ENCODE measurements at places on chromosomes 6 and 20.

- no peak for DNase-seq
Observed at GRCh38 chr6:127635091-127635490, 58.1 kb downstream of the C6orf58 start.

DNA sequence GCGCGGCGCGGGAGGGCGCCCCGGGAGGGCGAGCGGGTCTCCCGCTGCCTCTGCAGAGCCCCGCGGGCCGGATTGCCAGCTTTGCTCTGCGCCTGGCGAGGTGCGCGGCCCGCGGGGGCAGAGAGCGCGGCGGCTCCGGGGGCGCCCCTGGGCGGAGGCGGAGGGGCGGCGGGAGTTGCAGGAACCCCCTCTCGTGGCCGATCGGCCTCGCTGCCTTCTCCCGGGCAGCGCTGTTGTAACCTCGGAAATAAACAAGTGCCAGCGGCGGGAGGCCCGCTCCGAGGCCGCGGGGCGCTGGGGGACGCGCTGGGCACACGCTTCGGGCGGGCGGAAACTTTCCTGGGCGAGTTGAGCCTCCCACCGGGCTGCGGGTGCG is 1.2 kb downstream of the CDH4 start:
- DNase-seq, result no peak

DNA sequence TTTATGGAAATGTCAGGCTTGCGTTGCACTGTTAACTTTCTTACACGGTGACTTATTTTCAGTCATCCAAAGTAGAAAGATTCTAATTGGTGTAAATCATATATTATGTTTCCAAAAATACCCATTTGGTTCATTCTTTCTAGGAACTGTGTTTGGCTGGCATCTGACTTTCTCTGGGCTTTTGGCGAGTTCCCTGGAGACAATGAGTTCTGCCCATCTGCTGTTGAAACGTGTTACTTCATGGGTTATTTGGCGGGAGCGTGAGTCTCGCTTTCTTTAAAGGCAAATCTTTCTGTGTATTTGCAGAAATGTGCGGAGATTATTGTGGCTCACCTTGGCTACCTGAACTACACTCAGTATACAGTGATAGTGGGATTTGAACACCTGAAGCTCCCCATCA is 29.5 kb downstream of the TMEM181 start:
- no peak for DNase-seq

GRCh38 chr6:108118359-108118724 is 43.8 kb upstream of the OSTM1 start:
- no peak for DNase-seq

DNA sequence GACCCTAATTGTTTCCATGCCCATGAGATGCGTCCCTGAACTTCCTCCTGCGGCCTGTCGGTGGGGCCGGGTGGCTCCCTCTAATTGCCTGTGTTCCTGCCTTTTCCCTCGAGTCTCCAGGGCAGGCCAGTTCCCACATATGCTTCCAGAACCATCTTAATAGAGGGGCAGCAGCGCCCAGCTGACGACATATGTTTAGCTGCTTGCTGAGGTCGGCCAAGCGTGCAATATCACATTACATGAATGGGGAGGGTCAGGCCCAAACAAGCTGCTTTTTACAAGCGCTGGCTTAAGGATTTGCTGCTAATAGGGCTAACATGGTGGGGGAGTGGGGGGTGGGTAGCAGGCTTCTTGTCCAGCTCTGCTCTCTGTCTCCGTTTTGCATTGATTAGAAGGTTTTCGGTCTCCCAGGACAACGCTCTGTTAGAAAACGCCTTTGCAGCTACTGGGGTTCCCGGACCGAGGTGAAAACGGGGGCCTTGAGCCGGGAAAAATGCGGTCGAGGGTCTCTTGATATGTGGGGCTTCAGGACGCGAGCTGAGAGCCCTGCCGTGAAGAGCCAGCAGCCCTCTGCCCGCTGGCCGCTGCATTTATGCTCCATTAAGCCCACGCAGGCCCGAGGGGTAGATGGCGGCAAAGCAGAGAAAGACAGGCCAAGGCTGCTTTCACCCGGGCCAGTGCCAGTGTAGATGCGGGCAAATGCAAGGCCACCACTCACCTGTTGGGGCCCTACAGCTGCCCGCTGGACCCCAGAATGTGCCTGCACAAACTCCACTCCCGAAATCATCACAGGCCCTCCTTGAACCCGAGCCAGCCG is 308.5 kb downstream of the BMP7 start:
- no peak for DNase-seq

- DNase-seq, result no peak
Observed at GRCh38 chr20:44597930-44598329, 15.6 kb downstream of the PKIG start.

DNA sequence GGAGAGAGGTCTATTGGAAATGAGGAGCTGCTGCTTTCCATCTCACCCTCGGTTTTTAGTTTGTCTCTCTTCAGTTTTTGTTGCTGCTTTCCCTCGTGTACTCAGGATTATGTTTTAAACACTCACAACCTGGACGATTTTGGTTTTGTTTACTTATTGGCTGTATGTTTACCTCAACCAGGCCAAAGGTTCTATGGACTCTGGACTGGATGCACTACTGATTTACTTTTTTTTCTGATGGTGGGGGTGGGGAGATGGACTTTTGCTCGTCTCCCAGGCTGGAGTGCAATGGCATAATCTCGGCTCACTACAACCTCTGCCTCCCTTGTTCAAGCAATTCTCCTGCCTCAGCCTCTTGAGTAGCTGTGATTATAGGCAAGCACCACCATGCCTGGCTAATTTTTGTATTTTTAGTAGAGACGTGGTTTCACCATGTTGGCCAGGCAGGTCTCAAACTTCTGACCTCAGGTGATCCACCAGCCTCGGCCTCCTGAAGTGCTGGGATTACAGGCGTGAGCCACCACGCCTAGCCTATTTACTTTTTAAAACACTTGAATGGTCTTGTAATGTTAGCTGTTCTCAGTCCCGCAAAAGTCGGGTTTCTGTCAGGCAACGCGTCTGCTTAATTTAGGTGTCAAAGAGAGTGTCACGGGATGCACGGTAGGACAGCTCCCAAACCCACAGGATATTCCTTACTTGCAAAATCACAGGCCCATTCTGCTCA is 148.2 kb upstream of the RIPOR2 start:
- DNase-seq, result no peak

DNA sequence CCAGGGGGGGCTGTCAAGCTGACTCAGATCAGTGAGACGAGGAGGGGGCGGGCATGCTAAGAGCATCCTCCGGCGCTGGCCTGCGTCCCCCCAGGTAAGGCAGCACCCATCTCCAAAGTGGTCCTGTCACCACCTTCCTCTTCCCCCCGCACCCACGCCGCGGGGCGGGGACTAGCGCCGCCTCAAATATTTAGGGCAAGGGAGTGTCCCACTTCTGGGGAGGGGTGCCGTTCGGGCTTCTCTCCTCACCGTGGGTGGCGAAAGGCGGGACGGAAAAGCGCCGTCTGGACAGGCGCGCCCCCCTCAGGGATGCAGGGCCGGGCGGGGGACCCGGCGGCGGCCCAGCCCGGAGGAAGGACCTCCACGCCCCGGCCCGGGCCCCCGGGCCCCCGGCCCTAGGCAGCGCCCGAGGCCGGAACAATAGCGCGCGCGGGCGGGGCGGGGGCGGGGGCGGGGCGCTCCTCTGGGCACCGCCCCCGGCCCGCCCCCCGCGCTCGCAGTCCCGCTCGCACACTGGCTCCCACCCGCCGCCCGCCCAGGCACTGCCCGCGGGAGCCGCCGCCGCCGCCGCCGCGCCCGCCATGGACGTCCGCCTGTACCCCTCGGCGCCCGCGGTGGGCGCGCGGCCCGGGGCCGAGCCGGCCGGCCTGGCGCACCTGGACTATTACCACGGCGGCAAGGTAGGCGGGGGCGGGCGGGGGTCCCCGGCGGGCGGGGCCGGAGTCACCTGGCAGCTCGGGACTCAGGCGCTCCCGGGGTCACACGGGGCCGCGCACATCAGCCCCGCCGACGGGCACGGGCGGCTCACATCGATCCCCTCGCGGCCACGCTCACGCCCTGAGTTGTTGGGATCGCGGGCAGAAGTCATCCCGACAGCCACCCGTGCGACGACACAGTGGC is at the start of gene TOX2:
TOX2 (plus strand) TSS at position 542 of the 900 bp plus-strand sequence; CDS start at position 582, 40 bp downstream.
- DNase-seq, result peak; percentile 89

GRCh38 chr6:135910790-135911618 is 59.5 kb downstream of the PDE7B start:
- DNase-seq, result no peak

- peak; percentile 37 for DNase-seq
Observed at GRCh38 chr6:23414051-23414445, 712.0 kb upstream of the NRSN1 start.

- peak; percentile 61 for DNase-seq
Observed at GRCh38 chr6:39892490-39893129, 41.7 kb downstream of the MOCS1 start.

- no peak for DNase-seq
Observed at GRCh38 chr20:44706301-44707017, 8.7 kb upstream of the CCN5 start.

DNA sequence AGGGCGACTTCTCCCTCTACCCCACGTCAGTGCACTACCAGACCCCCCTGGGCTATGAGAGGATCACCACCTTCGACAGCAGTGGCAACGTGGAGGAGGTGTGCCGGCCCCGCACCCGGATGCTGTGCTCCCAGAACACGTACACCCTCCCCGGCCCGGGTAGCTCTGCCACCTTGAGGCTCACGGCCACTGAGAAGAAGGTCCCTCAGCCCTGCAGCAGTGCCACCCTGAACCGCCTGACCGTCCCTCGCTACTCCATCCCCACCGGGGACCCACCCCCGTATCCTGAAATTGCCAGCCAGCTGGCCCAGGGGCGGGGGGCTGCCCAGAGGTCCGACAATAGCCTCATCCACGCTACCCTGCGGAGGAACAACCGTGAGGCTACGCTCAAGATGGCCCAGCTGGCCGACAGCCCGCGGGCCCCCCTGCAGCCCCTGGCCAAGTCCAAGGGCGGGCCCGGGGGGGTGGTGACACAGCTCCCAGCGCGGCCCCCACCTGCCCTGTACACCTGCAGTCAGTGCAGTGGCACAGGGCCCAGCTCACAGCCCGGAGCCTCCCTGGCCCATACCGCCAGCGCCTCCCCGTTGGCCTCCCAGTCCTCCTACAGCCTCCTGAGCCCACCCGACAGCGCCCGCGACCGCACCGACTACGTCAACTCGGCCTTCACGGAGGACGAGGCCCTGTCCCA is 57.5 kb upstream of the TMEM181 start:
- no peak for DNase-seq

DNA sequence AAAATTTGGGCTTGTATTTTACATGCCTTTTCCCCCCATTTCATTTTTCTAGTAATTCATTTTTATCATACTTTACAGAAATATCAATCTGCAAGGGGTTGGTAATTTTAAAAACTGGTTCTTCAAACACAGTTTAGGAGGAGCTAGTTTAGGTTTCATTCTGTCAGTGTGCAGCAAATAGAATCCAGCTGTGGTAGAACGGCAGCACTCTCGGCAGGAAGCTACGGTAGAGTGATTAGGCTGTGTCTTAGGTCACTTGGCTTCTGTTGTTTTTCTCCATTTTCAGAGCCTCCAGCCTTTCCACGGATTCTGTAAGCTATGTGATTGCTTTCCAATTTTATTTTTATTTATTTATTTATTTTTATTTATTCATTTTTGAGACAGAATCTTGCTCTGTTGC is 32.7 kb downstream of the TLDC2 start:
- DNase-seq, result peak; percentile 50

DNA sequence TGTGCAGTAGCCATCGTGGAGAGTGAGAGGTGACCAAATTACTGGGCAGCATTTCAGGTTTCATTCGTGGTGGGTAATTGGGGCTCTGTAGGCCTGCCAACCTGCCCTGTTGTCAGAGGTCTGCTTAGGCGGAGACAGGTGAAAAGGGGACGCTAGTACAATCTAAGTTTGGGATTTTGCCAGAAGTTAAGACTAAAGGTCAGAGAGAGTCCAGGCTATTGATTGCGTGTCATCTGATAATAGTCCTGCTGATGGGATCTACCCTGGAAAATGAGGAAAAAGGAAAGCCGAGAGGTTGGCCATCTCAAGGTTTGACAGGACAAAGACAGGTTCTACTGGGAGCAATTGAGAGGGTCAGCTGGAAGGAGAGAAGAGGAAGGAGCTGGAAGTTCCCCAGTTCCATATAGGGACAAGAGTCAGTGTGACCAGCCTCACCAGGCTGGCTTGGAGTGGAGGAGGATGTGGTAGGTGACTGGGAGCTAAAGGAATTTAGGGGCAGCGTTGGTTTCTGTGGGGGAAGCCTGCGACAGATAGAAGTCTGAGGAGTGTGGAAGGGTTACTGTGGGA is 10.9 kb downstream of the ARFGEF2 start:
- DNase-seq, result no peak

GRCh38 chr6:141415896-141416295 is 716.8 kb upstream of the GJE1 start:
- DNase-seq, result no peak

GRCh38 chr6:85726206-85726605 is 83.5 kb upstream of the SYNCRIP start:
- no peak for DNase-seq

DNA sequence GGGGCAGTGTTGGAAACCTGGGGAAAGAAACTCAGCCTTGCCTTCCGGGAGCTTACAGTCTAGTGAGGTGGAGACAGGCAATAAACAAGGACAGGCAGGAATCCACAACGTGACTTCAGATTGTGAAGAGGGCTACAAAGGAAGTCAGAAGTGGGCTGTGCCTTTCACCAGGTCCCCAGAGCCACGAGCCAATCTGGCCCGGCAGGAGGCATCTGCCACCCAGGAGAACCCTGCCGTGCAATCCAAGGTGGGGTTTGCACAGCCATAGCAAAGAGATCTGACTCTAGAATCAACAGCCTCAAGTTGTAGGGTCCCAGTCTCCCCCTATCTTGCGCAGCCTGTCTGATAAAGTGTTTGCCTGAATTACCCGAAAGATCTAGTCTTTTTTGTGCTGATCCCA is 5.5 kb downstream of the SLC32A1 start:
- DNase-seq, result no peak

- no peak for DNase-seq
Observed at GRCh38 chr6:164928057-164928727, 381.2 kb downstream of the C6orf118 start.

GRCh38 chr6:159980474-159980873 is 11.6 kb downstream of the IGF2R start:
- DNase-seq, result no peak

GRCh38 chr6:52330470-52330869 is 31.5 kb upstream of the PAQR8 start:
- DNase-seq, result no peak

DNA sequence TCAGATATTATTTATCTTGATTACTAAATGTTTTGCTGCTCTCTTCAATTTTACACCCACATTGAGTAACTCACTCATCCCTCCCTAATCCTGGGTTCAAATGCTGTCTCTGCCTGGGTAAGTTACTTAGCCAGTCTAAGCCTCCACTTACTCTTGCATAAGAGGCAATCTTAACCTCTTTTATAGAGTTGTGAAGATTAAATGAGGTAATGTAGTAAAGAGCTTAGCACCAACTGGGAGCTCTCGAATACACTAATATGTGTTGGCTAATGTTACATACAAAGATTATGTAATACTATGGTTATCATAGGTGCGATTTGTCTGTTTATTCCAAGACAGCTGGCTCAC is 134.4 kb upstream of the STMND1 start:
- DNase-seq, result no peak

GRCh38 chr20:50425076-50425475 is 85.1 kb upstream of the PTPN1 start:
- no peak for DNase-seq

GRCh38 chr6:134535831-134536230 is 217.9 kb upstream of the SGK1 start:
- DNase-seq, result no peak

- no peak for DNase-seq
Observed at GRCh38 chr6:93389192-93389591, 30.2 kb downstream of the EPHA7 start.

GRCh38 chr6:41277605-41278004 is 8.9 kb downstream of the TREM1 start:
- no peak for DNase-seq

- DNase-seq, result no peak
Observed at GRCh38 chr20:8646033-8646441, 422.9 kb upstream of the PLCB4 start.
